Type B pancreatic cell (in vitro differentiated cells): ENCODE measurements at places on chromosomes 11 and 22.

DNA sequence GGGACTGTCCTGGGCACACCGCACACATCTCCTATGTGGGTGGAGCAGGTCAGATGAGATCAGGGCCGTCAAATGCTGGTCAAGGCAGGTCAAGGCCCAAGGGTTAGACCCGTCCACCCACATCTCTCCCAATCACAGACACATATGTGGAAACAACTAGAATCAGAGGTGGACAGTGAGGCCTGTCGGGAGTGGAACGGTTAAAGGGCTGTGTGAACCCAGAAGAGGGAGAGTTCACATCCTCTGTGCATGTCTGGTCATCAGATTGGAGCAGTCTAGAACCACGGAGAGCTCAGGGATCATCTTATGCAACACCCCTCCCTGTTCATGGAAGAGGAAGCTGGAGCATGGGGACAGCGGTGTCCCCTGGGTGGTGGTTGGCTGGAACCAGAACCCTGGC, 5.9 kb downstream of the ARL2 start:
- no peak for DNase-seq

GRCh38 chr22:41619979-41620588, 759 bp downstream of the DESI1 start:
- peak; percentile 70 for DNase-seq

GRCh38 chr22:35348026-35348590, 32.8 kb upstream of the HMOX1 start:
- DNase-seq = no peak

DNA sequence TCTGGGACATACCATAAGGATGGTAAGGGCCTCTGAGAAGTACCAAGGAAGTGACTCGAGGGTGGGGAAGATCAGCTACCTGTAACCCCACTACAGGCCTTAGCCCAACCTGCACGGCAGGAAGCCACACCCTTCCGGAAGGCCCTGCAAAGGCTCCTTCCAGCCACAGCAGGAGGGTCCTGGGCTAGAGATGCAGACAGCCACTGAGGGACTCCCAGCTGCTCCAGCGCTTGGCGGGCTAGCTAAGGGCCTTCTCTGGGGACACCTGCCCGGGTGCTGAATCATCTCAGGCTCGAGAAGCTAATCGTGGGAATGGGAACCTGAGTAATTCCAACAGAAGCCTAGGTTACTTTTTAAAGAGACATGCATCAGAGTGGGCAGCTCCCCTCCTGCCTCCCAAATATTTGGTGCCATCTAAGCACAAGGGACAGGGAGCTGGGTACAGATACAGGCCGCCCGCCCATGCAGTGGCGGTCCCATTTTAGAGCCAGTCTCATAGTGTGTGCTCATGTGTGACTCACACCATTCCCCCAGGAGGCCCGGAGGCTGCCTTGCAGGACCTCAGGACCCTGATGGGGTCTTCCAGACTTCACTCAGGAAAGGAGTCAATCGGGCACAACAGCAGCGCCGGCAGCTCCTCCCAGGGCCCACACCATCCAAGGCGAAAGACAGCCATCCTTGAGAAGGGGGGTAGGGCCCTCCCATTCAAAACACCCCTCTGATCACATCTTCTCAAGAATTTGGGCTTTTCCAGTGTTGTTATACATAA, 8.0 kb downstream of the MYH9 start:
- DNase-seq = no peak

DNA sequence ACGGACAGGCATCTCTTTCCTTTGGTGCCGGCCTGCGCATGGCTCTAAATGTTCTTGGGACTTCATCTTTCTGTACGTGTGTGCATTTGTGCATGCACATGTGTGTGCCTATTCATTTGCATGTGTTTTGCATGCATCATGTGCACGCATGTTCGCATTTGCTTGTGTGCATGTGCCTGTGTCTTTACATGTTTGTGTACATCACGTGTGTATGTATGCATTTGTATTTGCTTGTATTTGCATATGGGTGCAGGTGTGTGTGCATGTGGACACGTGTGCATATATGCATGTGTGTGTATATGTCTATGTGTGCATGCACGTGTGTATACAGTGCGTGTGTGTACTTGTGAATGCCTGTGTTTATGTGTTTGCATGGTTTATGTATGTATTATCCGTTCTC, 13.5 kb upstream of the FADD start:
- DNase-seq = no peak

DNA sequence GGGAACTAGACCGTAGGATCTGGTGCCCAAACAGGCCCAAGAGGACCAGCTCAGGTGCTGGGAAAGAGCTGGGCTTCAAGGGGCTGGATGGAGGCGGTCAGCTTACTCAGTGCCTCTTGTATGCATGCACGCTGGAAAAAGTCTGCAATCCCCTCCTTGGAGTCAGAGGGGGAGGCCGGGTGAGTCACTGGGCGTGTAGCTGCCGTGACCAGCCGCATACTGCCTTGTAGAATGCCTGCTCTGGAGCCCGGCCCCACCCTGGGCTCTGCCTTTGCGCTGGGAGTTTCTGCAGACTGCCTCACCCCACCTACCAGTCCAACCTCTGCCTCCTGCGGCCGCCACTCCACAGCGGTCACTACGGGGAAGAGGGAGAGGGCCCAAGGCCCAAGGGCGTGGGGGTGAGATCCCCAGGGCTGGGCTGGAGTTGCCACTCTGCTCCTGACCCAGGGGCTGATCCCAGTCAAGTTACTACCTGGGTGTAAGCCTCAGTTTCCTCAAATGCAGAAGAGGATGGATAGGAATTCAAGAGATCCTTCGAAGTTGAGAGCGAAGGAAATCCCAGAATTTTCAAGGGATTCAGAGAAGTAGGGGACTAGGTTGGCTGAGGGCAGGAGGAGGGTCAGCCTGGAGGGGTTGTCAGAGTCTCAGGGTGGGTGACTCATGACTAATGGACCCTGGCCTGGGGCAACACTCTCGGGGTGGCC, 4.2 kb downstream of the MRGPRF start:
- DNase-seq = no peak

DNA sequence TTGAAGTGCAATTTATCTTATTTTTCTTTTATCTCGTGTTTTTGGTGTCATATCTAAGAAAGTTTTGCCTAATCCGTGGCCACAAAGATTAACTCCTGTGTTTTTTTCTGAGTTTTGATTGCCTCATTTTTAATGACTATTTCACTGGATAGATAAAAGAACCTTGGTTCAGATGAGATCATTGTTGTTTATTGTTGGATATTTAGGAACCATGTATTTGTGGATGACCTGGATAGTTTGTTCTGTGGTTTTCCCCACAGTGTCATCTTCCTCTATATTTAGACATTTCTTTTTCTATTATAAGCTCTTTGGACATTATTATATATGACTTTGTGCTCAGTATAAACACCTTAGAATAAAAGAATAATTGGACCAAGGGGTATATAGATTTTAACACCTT, 37.2 kb downstream of the PPP6R3 start:
- DNase-seq = no peak

DNA sequence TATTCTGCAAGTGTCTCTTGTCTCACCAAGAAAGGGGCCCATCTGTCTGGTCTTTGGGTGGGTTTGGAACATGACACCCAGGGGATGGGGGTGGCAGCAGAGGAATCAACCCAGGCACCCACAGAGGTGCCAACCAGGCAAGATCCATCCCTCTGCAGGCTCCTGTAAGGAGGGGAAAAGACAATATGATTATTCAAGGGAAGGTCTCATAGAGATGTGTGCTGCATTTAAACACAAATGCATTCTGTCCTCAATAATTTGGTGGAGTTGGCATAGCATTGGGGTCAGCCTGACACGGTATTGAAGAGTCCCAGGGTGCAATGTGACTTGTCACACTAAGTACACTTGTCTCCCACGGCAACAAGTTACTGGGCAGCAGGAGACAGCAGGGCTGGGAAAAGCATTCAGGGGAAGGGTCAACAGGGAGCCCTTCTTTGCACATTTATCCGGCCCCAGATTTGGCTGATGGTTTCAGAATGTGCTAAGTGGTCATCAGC, 33.1 kb upstream of the SPON1 start:
- DNase-seq = no peak

GRCh38 chr11:9771071-9771511, 107.2 kb downstream of the SWAP70 start:
- no peak for DNase-seq

- DNase-seq = no peak
These were observed 32.6 kb upstream of the APLP2 start for GRCh38 chr11:130037058-130037457.

DNA sequence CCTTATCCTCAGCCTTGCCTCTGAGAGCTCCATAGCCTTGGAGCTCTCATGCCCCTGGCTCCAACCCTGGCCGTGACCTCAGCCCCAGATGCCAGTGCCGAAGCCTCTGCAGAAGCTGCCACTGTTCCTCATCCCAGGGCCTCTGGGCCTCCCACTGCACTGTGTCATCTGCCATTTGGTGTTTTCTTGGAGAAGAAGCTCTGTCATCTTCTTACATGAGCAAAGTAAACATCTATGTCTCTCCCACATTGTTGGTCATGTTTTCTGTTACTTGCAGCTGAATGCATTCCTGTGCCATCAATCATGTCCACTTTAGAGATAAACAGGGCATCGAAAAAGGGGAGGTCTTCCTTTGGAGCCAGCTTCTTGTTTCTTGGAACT, 45.0 kb upstream of the FTH1 start:
- no peak for DNase-seq

DNA sequence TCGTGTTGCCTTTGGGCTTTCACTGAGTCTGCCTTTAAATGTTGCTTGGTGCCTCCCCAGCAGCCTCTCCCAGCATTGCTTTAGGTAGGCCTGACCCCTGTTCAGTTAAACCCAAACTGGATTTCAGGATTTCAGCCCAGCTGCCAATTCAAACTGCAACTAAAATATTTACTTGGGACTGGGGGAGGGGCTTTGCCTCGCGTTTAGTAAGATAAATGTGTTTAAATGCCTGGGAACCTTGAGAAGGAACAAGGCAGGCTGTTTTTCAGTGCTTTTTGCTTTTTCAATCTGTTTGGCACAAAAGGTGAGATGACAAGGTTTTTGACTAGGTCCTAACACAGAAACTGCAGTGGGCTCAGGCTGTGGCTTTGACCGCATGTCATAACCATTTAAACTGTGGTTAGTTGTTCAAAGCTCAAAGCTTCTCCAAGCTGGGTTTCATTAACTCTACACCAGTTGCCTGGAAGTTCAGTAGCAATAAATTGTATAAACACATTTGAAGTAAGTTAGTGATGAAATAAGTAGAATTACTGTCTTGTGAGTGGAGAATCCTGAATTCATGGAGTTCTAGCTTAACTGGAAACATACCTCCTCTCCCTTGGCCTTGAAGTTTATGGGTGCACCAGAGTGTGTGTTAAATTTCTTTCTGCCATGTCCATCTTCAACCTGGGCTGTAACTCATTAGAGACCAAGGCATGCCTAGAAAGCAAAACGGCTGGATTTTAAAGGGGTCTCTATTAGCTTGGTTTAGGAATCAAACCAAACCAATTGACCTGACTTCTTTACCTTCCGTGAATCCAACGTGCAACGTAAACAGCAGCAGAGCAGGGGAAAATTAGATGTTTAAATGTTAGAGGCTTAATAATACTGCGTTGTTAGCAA, 3.6 kb downstream of the PKNOX2 start:
- no peak for DNase-seq

GRCh38 chr11:58726737-58727414, 4.9 kb downstream of the GLYAT start:
- DNase-seq = no peak

DNA sequence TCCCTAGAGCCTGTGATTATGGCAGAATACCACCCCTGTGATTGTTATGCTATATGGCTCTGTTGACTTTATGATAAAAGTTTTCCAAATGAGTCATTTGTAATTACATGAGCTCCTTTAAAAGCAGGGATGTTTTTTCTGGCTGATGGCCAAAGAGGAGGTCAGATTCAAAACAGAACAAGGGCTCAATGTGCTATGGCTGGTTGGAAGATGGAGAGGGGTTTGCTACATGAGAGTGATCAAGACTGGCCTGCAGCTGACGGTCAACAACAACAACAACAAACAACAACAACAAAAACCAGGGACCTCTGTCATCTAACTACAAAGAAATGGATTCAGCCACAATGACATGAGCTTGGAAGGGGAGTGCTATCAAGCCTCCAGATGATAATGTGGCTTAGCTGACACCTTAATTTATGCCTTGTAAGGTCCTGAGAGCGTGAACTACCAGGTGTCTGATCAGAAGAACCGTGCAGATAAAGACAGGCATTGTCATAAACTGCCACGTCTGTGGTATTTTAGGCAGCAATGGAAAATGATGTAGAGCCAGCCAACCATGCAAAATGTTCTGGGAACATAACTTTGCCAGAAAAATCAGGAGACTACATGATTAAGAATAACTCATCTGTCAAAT, 47.2 kb downstream of the PIWIL3 start:
- no peak for DNase-seq

DNA sequence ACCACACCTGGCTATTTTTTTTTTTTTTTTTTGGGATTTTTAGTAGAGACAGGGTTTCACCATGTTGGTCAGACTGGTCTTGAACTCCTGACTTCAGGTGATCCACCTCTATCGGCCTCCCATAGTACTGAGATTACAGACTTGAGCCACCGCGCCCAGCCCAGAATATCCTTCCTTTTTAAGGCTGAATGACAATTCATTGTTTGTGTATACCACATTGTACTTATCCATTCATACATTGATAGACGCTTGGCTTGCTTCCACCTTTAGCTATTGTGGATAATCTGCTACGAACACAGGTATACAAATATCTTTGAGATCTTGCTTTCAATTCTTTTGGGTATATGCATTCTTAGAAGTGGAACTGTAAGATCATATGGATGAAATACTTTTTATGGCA, 10.8 kb upstream of the RASSF10 start:
- DNase-seq = no peak

DNA sequence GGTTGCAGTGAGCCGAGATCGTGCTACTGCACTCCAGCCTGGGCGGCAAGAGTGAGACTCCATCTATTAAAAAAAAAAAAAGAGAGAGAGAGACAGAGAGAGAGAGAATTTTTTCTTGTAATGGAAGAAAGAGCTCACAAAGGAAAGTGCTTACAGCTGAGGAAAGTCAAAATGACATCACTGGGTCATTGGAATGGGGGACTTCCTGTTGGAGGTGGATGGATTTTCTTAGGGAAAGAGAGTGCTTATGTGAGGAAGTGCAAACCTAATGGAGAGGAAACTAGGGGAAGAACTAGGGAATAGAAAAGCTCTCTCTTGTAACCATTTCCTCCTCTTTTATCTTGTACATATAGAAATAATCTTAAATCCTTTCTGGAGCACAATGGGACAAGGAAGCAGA, 6.3 kb upstream of the PIWIL4 start:
- no peak for DNase-seq

- peak; percentile 49 for DNase-seq
These were observed 22.9 kb downstream of the KCNQ1 start for GRCh38 chr11:2467695-2468055.

- no peak for DNase-seq
These were observed 5.1 kb downstream of the EFEMP2 start for GRCh38 chr11:65867284-65868071.

DNA sequence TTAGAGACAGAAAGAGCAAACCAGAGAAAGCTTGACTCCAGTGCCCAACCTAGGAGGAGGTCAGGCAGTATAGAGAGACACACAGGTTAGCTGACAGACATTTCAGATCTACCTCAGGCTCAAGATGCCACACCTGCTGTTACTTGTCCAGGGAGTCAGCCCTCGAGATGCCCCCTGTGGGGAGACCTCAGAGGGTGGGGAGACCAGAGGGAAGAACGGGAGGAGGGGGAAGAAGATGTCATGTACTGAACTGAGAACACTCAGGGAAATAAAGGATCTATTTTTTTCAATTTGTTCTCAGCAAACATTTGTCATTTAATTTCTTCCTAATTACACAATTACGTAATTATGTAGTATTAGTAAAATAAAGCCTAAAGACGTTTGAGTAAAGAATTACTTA, 196.3 kb upstream of the CADM1 start:
- DNase-seq = no peak

GRCh38 chr22:38865201-38866023, 6.6 kb downstream of the CBX6 start:
- no peak for DNase-seq

GRCh38 chr11:108593923-108594434, 411 bp upstream of the EXPH5 start:
- no peak for DNase-seq
